ENCODE measurements at places on chromosomes 5 and 9.

- no peak for DNase-seq
Observed at GRCh38 chr5:175541264-175541663, 62.9 kb downstream of the SFXN1 start.

GRCh38 chr9:111427186-111427585, 57.0 kb downstream of the ECPAS start:
- peak; percentile 53 for DNase-seq

- no peak for DNase-seq
Observed at GRCh38 chr9:26234865-26235264, 556.6 kb upstream of the TUSC1 start.

- DNase-seq, result peak; percentile 64
Observed at GRCh38 chr5:80125962-80126480, 90.9 kb downstream of the THBS4 start.

GRCh38 chr5:154110716-154111115, 71.9 kb downstream of the MFAP3 start:
- DNase-seq, result peak; percentile 5

Data from iris pigment epithelial cell (primary cell).